Stimulated activated CD8-positive, alpha-beta memory T cell treated with anti-CD3 and anti-CD28 coated beads, Interleukin-4, amount 100 ng/mL, for 1 hour (primary cell): ENCODE measurements at places on chromosomes 13 and 19.

- DNase-seq: no peak
Observed at GRCh38 chr13:28624707-28625432, 34.1 kb upstream of the POMP start.

DNA sequence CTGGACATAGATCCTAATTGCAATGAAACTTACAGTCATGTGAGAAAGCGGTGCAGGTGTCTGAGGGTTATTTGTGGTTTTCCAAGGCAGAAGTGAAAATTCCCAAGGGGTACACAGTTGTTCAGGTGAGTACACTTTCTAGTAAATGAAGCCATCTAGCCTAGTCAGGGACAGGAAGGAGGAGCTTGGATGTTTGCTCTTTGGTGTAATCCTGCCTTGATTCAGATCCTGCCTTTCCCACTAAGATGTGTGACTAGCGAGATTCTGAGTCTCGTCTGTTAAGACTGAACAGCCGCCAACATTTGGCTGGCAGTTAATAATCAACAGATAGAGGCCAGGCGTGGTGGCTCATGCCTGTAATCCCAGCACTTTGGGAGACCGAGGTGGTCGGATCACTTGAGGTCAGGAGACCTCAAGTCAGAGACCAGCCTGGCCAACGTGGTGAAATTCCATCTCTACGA lies 2.5 kb downstream of the RPS9 start:
- DNase-seq: no peak

DNA sequence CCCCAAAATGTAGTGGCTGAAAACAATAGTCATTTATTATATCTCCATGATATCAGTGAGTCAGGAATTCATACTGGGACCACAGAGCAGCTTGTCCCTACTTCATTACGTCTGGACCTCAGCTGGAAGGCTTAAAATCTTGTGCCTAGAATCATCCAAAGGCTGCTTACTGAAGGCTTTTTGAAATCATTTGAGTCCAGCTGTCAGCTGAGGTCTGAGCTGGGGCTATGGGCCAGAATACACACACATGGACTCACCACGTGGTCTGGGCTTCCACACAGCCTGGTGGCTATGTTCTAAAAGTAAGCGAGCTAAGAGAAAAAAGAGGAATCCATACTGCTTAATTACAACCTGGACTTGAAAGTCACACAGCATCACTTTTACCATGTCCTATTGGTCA lies 209.2 kb downstream of the KCTD12 start:
- DNase-seq: no peak

DNA sequence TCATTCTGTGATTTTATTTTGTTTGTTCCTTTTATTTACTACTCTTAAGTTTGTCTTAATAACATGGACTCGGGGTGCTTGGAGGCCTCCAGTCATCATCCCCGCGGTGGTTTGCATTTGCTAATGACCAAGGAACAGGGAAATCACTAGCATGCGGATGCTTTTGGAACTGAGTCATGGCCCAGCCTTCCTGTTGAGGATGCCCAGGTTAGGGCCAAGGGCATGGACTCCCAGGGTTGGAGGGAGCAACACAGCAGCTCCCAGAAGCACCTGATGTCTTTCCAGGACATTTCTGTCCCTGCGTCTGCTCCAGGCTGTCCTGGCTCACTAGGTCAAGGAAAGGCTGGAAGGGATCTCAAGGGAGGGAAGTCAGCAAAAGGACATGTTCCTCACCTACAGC lies 423.7 kb upstream of the TSHZ3 start:
- DNase-seq: no peak

DNA sequence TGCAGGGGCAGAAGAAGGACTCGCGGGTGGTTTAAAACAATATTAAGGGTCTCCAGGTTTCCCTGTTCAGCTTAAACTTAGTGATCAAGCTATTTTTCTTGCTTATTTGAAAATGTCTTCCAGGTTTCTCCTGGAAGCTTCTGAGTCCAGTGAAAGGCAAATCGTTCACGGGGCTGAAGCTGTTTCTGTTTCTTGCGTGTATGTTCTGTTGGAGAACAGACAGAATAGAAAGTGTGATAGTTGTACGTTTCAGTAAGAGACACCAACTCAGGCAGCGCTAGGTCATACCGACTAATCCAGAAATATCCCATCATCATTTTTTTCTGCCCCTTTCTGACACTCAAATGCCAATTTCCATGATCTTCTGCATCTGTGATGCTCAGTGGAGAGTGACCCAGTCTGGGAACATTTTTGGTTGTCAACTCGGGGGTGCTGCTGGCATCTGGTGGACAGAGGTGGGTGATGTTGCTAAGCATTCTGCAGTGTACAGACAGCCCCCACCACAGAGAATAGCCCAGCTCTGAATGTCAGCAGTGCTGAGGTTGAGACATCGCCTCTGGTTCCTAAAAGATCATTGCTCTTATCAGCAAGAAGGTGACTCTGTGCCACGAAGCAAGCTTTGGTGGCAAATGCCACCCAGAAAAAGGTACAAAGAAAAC lies 4.3 kb downstream of the KLF2 start:
- no peak for DNase-seq

- DNase-seq: no peak
Observed at GRCh38 chr13:110107568-110108347, 199.2 kb downstream of the COL4A1 start.

DNA sequence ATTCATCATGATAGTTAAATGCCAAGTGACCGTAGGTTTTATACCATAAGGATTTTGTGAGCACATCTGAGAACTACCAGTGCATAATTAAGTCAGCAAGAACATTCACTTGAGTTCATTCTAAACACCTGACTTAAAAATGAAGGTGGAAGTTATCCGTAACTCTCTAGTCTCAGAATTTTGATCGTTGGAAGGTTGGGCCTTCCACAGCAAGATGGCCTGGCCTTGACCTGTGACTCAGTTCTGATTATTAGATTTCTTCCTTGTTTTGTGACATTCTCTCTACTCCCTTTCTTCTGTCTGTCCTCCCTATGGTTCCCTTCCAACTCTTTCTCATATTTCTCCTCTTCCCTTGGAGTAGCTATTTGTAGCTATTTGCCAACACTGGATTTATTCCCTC lies 20.0 kb upstream of the WDFY2 start:
- no peak for DNase-seq

- no peak for DNase-seq
Observed at GRCh38 chr13:46079770-46080169, 25.1 kb downstream of the CPB2 start.

DNA sequence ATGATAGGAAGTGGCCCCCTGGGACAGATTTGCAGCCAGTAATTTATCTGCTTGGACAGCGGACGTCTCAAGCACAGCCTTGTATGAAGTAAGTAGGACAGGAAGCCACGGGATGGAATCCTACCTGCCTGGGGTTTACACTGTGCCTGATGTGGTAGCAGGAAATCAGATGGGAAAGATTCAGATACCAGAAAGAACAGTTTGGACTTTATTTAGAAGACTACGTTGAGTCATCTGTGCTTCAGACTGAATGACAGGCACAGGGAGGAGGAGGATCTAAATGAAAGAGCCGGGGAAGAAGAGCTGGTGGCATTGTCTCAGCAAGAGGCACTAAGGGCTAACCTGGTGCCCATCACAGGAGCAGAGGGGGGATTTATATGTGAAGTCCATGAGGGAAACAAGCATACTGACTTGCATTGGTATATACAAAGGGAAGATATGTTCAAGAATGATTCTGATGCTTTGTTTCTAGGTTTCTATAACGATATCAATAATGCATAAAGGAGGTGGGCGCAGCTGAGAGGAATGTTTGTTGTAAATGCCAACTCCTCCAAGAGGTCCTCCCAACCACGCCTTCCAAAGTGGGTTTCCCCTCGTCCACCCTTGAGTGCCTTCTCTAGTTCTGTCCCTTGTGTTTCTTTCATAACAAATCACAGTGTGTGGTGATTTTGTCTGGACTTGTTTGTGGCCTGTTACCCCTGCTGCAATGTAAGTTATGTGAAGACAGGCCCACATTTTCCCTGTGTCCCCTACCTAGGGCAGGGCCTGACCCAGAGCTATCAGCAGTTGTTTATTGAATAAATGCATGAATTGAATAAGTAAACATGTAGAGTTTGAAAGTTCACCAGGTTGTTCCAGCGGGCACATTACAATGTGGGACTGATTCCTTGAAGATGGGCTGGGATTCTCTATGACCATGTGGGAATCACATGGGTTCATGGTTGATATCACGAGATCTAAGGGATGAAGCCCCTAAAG lies 328.4 kb downstream of the SLC7A1 start:
- DNase-seq: no peak

- DNase-seq: no peak
Observed at GRCh38 chr13:25166306-25166705, 5.8 kb downstream of the AMER2 start.

- no peak for DNase-seq
Observed at GRCh38 chr13:29754473-29754806, 96.0 kb downstream of the UBL3 start.

GRCh38 chr13:24858953-24859352 lies 95.0 kb downstream of the RNF17 start:
- DNase-seq: no peak

GRCh38 chr19:58021541-58022282 lies 12.1 kb upstream of the ZSCAN1 start:
- DNase-seq: no peak

GRCh38 chr13:34513526-34513925 lies 428.5 kb upstream of the NBEA start:
- DNase-seq: no peak

DNA sequence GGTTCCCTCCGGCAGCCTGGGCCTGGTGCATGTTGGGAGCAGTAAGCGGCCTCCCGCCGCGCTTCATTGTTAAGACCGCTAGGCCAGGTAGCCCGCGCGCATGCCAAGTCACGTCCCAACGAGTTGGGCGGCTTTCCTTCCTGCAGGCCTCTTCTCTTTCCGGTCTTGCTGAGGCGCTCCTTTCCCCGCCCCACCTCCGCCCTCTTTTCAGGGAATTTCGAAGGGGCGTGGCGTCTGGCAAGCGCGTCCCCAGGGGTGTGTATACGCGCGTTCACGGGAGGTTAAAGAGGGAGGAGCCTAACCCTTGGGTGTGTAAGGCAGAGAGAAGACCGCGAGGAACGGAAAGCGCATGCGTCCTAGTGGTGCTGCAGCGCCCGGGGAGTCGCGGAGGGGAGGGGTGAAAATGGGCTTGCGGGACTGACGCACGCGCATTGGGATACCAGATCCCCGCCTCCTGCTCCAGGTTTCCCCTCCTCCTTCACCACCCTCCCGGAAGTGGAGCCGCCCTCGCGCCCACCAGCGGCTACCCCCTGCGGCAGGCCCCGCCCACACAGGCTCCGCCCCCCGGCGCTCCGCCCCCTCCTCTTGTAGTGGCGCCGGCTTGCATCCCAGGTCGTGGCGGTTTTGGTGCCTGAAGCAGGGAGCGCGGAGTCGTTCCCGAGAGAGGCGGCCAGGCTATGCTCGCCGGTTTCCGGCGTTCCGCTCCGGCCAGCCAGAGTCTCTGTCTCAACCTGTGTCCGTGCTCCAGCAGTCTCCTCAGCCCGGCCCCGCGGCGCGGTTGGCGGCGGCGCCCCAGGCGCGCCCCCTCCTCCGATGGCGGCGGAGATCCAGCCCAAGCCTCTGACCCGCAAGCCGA lies at the start of gene WDFY2:
Gene WDFY2 (plus strand): TSS at position 588 of the 856 bp plus-strand sequence. CDS start 226 bp downstream, at position 814.
- peak; percentile 97 for DNase-seq

DNA sequence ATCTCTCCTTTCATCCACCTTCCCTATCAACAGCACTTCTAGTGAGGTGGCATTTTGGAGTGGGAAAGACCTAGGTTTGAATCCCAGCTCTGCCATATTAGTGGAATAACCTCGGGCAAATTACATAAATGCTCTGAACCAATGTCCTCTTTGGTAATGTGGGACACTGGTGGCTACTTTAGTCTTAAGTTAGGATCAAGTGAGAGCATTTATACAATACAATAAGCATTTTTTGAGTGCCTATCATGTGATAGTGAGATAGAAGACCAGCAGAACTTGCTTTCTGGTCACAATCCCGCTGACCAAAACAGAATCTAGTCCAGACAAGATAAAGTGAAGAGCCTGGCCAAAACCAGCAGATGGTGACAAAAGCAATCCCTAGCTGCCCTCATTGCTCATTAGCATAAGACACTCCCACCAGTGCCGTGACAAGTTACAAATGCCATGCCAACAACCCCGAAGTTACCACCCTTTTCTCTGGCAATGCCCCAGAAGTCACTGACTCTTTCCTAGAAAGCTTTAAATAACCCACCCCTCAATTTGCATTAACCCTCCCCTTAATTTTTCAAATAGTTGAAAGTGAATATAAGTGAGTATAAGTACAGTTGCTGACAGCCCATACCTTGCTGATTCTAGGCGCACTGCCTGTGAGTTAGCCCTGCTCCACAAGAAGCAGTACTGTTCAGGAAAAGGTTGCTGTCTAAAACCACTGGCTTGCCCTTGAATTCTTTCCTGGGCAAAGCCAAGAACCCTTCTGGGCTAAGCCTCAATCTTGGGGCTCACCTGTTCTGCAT lies 28.9 kb upstream of the KPNA3 start:
- DNase-seq: no peak
